DMS79 treated with DMSO at 0.1 percent for 48 hours (cell line): ENCODE measurements at places on chromosomes 16 and 17.

DNA sequence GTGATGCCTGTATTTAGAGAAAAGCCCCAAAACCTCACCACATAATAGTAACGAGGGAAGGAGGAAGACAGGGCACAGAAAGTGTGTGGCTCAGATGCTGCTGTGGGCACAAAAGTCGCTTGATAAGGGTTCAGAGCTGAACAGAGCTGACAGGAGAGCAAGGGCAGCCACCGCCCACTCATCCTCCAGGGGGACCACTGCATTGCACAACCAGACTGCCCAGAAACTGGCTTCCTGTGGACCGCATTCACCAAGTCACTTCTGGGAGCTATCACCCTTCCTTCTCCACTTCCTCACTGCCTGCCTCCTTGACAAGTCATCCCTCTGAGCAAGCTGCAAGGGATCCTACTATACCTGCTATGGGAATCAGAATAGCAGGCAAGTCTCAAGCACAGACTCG is 512.4 kb upstream of the CDH11 start:
- DNase-seq: no peak

- DNase-seq: no peak
These were observed 50.2 kb upstream of the WSCD1 start for GRCh38 chr17:6019959-6020358.

- no peak for DNase-seq
These were observed 69.7 kb upstream of the FA2H start for GRCh38 chr16:74844041-74844980.

GRCh38 chr17:71464751-71465150 is 656.1 kb upstream of the SOX9 start:
- DNase-seq: no peak

GRCh38 chr17:73497721-73498120 is 146.5 kb downstream of the SDK2 start:
- no peak for DNase-seq

DNA sequence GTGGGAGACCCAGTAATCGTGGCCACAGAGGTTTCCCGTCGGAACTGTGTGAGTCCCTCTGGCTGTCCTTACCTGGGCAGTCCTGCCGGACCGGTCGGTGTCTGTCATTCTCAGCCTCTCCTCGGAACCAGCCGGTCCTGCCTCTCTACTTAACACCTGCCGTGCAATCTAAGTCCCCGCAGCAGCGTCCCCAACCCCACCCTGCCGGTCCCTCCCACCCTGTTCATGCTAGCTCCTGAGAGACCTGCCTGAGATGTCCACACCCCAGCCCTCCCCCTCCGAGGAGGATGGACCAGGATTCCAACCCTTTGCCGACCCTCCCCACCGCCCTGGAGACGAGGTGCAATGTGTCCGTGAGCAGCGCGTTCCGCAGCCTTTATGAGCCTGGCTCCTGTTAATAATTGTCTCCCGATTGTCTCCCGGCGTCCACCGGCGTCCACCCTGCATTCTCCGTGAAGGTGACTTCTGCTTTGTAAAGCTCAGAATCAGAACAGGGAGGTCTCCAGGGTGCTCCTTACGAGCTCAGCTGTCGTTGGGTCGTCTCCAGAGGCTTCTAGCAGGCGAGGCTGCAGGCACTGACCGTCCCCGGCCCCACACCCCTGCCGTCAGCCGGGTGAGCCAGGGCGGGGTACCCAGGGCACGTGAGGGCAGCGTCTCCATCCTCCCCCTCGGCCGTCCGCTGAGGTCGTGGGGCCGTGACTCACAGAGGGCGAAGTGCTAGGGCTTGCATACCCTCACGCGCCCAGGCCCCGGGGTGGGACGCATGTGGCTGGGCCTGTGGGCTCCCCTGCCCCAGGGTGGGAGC is 10.1 kb downstream of the METRNL start:
- DNase-seq: no peak

- no peak for DNase-seq
These were observed 80.0 kb downstream of the CDRT15 start for GRCh38 chr17:14156689-14157088.
